ENCODE measurements at places on chromosomes 16 and 17.

GRCh38 chr17:76327696-76328095, 19.6 kb upstream of the QRICH2 start:
- no peak for DNase-seq

GRCh38 chr17:74870512-74870911, 2.3 kb downstream of the FDXR start:
- DNase-seq, result no peak

DNA sequence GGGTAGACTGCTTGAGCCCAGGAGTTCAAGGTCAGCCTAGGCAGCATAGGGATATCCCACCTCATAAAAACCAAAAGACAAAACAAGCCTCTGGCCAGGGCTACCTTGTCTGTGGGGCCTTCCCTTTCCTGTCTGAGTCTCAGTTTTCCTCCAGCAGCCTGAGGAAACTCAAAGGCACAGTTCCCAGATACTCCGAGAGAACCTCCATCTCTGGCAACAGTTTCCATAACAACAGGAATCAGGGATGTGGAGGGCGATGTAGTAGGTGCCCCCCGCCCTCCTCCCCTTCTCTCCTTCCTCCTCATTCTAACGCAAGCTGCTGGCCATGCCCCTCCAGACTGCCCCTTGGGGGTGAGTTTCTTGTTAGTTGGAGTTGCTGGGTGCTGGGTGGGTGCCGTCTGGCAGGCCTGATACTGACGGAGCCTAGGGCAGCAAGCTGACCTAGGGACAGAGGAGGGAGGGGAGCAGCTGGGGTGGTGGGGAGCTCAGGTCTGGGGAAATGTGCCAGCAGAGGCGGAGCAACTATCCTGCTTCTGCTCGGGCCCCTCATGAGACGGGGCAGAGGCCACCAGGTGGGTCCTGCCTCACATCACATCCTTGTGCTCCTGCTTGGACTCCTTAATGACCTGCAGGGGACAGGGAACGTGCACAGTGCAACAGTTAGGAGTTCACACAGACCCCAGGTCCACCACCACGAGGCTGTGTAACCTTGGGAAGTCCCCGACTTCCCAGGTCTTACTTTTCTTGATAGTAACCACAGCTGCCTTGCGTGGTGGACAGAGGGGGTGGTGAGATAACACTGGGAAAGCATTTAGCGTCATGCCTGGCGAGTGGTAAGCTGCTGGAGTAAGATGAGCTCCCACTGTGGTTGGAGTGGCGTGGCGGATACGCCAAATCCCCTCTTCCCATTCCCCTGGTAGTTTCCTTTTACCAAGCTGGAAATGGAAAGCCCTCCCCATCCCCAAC, 7.8 kb upstream of the EFTUD2 start:
- no peak for DNase-seq

DNA sequence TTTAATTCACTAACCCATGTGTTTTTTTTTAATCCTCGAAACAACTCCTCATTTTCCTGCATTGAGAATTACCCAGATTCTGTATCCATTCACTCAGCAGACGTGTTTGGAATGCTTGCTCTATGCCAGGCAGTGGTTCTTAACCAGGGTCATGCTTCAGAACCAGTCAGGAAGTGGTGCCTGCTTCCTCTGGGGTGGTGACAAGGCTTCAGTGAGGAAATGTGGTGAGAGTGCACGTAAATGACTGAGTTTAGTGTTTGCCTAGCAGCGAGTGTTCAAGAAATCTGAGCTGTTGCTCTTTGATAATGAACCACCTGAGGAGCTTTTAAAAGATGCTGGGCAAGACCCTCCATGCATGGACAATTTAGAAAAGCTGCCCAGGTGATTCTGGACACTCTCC, 9.9 kb downstream of the ZFP90 start:
- no peak for DNase-seq

DNA sequence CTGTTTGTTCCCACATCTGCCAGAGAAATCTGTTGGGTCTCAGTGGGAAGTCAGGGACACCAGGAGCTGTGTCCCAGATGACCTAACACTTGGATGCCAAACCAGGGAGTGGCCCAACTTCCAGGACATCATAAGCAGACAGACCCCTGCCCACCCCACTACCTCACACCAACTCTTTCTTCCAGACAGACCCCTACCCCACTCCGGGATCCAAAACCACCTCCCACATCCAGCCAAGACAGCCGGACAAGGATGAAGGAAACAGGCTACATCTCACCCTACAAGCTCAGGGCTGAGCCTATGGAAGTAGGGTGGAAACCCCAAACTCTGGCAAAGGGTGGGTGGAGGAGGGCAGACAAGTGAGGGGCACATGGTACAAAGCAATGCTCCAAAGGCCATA, 3.6 kb downstream of the HDAC5 start:
- DNase-seq, result no peak

DNA sequence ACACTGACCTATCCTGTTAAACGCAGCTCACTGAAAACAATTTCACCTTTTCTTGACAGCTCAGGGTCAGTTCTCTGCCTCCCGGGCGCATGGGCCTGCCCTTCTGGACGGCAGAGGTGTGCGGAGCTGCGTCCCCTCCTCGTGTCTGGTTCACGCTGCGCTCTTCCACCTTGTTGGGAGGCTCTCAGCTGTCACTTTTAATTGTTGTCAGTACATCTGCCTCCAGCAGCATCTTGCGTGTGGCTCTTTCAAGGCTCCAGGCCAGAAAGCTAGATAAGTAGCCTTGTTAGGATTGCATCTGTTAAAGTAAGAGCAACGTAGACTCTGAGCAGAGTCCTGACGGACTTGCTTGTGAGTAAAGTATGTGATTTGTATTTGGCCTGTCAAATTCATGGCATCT, 59.4 kb downstream of the MGAT5B start:
- DNase-seq, result no peak

DNA sequence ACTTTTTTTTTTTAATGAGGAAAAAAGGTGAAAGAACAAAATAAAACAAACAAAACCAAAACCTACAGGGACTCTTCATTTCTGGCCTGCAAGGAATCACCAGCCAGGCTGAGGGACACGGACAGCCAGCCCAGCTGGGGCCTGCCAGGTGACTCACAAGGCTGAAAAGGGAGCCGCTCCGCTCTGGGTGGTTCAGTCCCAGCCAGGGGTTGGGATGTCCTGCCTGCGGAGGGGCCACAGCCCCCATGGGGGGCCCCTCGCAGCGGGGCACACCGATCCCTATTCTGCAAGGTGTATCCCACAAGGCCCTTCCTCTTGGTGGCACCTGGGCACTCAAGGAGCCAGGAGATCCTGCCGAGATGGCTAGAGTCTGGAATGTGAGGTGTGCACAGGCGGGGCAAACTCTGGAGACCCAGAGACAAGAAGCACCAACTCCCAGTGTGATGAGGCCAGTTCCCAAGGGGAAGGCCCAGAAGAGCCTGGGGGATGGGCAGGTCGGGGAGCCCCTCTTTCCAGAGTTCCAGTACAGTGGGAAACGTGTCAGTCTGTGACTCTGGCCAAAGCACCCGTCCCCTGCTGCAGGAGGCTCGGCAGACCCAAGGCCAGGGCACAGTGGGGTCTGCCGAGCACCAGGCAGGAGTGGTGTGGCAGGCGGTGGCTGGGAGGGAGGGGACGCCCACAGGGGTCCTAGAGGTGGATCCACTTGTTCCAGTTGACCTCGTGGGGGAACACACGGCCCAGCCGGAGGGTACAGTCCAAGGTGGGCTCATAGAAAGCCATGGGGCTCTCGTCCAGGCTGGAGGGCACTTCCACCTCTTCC, 58.9 kb downstream of the IL21R start:
- no peak for DNase-seq

GRCh38 chr16:31082368-31083045, 6.2 kb downstream of the PRSS53 start:
- no peak for DNase-seq

DNA sequence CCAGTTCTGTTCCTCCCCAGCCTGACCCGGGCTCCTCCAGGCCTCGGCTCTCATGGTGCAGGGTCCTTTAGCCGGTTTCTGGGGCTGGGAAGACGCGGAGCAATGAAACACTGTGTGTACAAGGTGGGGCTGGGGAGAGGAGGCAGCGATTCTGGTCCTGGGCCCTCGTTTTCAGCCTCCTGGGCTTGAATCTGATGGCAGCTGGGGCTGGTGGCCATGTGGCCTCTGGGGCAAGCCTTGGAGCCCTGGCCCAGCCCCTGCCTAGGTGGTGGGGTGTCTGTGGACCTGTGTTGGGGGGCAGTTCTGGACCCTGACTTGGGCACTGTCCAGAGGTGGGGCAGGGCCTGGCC, 4.1 kb downstream of the FOXJ1 start:
- DNase-seq, result no peak

DNA sequence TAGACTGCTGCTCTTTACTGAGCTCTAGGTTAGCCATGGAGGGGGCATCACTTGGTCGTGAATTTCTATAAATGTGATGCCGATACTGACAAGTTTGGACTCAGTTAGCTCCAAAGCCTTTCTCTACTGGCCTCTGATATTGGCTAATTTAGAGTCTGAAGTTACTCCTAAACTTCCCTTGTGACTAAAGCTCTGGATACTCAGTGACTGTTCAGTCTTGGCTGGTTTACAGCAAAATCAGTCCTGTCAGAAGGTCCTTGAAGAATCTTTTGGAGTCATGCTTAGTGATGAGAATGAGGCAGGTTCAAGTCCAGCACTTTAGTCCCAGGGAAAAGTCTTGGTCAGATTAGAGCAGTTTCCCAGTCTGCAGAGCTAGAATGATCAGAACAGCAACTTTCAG, 197.5 kb upstream of the HS3ST4 start:
- DNase-seq, result no peak

- no peak for DNase-seq
These were observed 7.7 kb upstream of the TUBG2 start for GRCh38 chr17:42651392-42651791.

DNA sequence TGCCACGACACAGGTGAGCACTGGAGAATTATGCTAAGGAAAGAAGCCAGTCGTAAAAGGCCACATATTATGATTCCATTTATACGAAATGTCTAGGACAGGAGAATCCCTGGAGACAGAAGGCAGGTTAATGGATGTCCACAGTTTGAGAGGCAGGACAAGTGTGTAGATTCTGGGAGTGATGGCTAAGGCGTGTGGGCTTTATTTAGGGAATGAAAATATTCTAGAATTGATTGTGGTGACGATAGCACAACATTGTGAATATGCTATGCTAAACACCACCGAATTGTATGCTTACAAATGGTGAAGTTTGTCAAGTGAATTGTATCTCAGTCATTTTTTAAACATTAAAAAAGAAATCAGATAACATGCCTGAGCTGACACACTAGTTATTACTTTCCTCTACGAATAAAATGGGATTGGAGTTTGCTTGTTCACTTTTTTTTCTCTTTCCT, 5.3 kb upstream of the TXNDC11 start:
- DNase-seq, result no peak

- no peak for DNase-seq
These were observed 476.9 kb upstream of the CDH5 start for GRCh38 chr16:65889533-65889966.

GRCh38 chr16:55480228-55480655, 1.2 kb downstream of the MMP2 start:
- DNase-seq, result no peak

GRCh38 chr17:31877911-31878702, 19.1 kb upstream of the COPRS start:
- no peak for DNase-seq

DNA sequence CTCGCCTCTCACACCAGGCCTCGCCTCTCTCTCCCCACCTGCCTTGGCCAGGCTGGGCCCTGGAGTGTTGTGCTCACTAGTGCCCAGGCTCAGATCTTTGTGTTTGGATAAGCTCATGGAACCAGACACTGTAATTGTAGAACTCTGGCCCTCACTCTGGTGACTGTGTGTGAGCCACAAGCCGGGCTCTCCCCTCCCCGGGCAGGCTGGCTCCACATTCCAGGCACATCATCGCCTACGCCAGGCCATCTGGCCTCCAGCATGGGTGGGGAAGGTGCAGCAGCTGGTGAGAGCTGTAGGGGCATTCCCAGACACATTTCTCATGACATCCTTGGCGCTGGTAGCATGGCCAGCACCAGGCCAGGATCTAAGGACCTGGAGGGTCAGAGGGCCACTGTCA, 202.3 kb downstream of the RAB11FIP4 start:
- DNase-seq, result no peak

DNA sequence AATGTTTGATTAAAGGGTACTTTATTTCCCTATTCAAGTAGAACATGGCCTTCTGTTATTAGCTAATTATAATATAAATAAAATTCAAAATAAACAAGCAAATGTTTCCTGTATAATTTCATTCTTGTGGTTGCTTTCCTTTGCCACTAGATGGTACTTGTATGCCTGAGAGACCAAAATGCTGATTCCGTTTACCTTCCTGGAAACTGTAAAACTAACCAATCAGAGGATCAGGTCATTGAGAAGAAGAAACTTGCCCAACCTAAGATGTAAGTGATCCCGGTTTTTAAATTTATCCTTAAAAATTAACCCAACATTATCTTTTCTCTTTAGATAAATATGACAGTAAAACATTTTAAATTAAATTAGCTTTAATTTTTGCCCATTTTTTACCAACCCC, 8.1 kb upstream of the ABCA5 start:
- no peak for DNase-seq

GRCh38 chr16:28923652-28924398, 1.2 kb downstream of the RABEP2 start:
- no peak for DNase-seq

GRCh38 chr17:79176792-79177601, 102.4 kb downstream of the ENGASE start:
- no peak for DNase-seq

- no peak for DNase-seq
These were observed 47.5 kb downstream of the MAP2K6 start for GRCh38 chr17:69461951-69462369.

GRCh38 chr17:38574712-38575111, 31.0 kb downstream of the SRCIN1 start:
- no peak for DNase-seq
